NCI-H69 (cell line): ENCODE measurements at places on chromosomes 4 and X.

DNA sequence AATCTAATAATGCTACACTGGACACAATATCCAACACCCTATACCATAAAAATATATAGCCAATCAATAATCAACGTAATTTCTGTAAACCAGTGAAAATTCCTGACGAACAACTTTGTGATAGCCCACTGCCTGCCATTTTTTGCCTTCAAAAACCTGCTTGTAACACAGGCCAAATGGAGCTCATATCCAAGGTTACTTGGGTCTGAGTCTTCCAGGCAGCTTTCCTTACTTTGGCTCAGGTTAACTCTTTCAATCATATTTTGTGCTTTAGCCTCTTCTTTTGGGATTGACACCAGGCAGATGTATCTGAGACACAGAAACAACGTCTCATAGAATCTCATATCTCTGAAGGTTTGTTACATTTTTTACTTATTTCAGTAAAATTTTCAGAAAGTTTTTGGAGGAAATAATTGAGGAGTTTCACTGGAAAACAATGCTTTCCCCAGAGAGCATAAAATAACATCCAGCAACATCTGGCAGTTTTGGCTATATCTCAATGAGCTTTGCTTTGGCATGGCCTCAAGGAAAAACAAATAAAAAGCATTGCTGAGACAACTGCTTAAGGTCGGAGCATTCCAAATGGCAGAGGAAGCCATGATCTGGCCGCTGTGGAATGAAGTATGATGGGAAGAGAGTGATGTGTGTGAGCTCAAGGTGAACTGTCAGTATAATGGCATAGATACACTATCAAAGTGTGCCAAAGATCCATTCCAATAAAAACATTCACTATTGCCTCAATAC is 162.9 kb upstream of the SPIN4 start:
- DNase-seq, result no peak

- DNase-seq, result no peak
Observed at GRCh38 chrX:46168254-46168653, 377.0 kb downstream of the ZNF674 start.

DNA sequence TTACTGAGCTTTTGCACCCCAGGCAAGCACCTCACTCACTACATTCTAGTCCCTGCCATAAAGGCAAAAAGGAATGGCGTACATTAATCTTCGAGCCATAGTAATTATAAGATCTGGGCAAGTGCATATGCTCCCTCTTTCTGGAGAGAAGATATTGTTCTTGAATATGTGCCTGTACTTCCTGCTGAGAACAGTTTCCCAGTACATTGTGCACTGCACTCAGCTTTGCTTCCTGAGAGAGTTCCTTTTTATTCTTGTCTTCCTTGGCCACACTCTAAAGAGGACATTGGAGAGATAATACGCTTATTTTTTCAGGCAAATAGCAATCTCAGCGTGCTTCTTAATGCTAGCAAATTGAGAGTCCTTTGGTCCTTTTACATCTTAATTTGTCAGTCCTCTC is 909.0 kb upstream of the PCDH10 start:
- peak; percentile 65 for DNase-seq

GRCh38 chr4:121256887-121257466 is 92.9 kb upstream of the TNIP3 start:
- DNase-seq, result no peak

DNA sequence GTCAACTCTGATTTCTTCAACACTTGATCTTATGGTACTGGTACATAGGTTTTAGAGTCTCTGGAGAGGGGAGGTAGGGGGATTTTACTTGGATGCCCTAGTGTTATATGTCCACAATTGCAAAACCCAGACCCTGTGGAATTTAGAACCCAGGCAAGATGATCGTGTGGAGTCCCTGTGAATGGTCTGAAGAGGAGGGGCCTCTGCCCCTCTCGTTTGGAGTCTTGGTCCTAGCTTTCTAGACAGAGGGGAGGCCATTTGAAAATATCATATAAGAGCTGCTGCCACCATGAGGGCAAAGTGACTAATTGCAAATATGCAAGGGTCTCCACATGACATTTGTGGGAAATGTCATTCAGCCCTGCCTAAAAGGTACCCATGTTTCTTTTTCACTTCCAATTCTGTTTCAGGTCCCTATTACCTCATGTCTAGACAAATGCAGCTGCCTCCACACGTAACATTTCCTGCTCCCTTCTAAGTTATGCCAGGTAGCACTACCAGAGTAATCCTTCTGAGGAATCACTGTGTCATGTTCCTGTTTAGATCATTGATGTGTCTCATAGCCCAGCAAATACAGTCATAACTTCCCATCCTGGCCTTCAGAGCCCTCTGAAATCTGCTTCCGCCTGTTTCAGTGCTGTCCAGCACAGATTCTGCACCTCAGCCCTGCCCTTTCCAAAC is 126.8 kb downstream of the KLHL8 start:
- DNase-seq, result peak; percentile 76

GRCh38 chr4:78320349-78320935 is 231.1 kb upstream of the ANXA3 start:
- DNase-seq, result no peak

GRCh38 chrX:110985470-110985869 is 110.5 kb upstream of the PAK3 start:
- DNase-seq, result no peak

DNA sequence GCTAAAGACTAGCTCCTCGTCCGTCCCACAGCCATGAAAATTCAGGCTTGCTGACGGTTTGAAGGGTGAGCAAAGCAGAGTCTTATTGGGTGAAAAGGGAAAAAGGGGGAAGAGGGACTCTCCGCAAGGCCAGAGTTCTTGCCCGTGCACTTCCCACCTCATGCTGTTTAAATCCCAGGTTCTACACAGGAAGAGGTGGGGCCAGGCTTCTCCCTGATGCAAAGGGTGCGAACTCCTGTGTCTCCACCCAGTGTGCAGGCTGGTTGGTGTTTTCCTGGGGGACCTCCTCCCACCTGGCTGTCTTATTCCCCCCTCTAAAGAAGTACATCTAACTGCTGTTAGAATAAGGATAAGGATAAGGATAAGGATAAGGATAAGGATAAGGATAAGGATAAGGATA is 18.0 kb upstream of the LANCL3 start:
- DNase-seq, result no peak

- DNase-seq, result no peak
Observed at GRCh38 chr4:26238426-26238777, 82.4 kb upstream of the RBPJ start.

GRCh38 chr4:148064451-148064850 is 332.6 kb downstream of the ARHGAP10 start:
- no peak for DNase-seq

DNA sequence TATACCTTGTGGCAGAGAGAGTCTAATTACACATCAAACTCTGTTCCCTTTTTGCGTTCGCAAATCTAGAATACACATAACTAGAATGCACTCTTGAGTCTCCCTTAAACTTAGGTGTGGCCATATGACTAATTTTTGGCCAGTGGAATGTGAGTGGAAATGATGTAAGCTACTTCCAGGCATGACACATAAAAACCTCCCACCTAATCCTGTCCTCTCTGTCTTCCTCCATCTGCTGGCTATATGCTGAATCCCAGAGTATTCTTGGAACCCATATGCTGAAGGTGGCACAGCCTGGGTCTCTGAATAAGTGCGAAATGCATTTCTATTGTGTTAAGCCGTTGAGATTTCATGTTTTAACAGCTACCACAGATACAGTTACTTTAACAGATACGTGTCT is 269.9 kb upstream of the NRK start:
- DNase-seq, result no peak

DNA sequence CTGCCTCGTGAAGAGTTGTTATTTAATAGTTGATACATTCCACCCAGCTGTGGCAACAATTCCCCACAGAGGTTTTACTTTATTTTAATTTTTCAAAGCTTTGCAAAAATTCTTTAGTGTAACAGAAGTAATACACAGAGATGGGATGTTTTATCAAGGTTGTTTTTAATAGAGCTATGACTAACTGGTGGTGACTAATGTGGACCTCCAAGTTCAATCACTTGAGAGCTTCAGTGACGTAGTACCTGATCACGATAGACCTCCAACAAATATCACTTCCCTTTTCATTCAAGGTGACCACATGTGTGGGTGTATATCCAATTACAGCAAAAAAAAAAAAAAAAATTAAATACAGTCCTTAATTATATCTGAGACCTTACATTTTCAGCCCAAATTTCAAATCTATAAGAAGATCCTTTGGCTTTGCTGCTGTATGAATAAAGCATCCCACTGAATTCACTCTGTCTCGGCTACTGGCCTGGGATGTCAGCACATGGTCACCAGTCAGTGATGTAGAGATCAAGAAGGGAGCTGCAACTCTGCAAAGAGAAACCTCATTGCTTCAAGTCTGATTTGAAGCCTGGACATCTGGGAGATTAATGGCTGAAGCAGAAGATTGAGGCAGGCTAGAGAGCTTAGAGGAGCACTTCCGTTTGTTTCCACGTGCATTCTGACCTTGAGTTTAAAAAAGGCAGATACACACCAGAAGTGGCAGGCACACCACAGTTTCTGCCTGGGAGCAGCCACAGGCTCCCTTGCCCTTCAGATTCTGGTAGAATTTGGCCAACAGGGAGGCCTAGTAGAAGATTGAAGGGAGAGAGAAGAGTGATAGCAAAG is 345.9 kb upstream of the NOCT start:
- DNase-seq, result no peak

GRCh38 chr4:177573507-177573906 is 131.3 kb upstream of the AGA start:
- DNase-seq, result no peak

GRCh38 chr4:39054497-39054896 is 7.5 kb upstream of the KLHL5 start:
- no peak for DNase-seq

DNA sequence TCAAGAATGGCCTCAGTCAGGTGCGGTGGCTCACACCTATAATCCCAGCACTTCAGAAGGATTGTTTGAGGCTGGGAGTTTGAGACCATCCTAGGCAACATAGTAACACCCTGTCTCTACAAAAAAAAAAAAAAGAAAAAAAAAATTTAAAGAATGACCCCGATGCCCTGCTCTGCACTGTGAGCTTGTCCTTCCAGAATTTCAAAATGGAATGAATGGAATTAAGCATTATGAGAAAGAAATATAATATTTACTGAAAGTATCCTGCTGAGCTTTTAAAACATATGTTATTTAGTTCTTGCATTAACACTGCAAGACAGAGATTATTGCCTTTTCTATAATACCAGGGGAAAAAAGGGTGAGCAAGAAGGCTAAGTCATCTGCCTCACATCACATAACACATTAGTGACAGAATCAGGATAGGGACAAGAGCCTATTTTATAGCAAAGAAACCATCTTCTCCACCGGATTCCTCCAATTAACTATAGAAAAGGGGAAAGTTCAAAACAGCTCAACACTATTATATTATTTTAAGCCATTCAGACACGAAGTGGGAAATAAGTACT is 41.9 kb upstream of the GAB1 start:
- no peak for DNase-seq

DNA sequence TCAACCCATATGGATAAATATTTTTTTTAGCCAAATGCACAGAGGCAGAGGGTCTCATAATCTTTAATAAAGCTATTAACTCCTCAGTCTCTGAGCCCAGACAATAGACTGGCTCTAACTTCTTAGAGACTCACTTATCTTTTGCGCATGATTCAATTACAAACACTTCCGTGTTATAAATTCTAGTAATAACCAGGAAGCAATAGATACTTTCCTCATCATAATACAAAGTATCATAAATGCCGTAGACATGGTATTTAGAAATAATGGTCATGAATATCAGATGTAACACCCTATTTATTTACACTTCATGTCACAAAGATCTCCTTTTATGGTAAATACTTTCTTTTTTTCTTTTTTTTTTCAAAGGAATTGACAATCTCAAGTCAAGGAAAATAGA is 4.4 kb upstream of the GIMD1 start:
- DNase-seq, result no peak
